ENCODE measurements at places on chromosomes 1 and 21.
A peak's percentile ranks its signal among the peaks of the same experiment; 100 is the strongest.

DNA sequence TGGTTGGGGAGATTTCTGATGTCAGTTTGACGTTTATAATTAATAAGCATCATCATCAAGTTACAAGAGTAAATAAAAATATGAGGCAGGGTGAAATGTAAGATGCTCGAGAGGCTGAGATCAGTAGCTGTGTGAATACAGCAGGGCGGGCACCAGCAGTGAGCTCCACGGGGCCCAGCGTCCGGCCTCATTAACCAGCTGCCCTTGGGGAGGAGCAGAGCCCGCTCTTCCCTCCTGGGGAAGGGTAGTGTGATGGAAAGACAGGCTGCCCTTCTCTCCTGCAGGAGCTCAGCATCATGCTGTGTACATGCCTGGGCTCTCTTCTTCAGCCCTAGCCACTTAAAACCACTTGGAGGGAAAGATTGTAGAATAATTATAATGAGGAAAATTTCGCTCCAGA is 23.4 kb downstream of the PDE9A start:
- no peak for DNase-seq

- peak; percentile 97 for DNase-seq
These were observed 91.9 kb upstream of the SSX2IP start for GRCh38 chr1:84781946-84782771.

- DNase-seq = no peak
These were observed 144.0 kb upstream of the ZNF648 start for GRCh38 chr1:182205351-182206022.

DNA sequence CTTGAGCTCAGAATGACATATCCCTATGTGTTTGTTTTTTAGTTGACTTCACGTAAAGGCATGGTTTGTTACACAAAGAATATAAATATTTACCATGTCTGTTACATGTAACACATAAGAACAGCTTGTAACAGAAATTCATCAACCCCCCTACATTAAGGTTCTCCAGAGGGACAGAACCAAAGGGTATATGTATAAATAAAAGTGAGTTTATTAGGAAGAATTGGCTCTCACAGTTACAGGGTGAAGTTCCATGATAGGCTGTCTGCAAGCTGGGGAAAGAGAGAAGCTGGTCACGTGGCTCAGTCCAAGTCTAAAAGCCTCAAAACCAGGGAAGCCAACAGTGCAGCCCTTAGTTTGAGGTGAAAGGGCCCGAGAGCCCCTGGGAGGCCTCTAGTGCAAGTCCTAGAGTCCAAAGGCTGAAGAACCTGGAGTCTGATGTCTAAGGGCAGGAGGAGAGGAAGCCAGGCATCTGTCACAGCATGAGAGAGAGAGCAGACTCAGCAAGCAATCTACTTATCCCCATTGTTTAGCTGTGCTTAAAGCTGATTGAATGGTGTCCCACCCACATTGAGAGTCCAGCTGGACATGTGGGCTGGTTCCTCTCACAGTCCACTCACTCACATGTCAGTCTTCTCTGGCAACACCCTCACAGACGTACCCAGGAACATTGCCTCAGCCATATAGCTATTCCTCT is 15.8 kb downstream of the THRAP3 start:
- no peak for DNase-seq

GRCh38 chr1:29677028-29678024 is 441.0 kb downstream of the PTPRU start:
- peak; percentile 20 for DNase-seq

DNA sequence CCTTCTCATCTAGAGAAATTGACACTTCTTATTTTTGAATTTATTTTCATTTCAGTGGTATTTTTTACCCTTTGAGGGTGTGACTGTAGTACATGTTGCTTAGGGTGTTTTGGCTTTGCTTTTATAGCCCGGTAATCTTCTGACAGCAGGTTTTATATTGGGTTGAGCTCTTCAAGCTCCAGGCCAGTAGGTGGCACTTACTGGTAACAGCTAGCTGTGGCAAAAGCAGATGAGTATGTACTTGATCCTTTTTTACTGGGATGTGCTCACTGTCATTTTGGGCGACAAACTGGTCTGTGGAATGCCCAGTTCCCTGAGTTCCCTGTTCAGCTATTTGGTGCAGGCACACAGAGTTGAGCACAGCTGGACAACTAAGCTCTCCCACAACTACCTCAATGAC is 916.2 kb upstream of the B3GALT2 start:
- peak; percentile 59 for DNase-seq

GRCh38 chr1:109255097-109255651 is 5.8 kb downstream of the CELSR2 start:
- DNase-seq = peak; percentile 71

All from endodermal cell (in vitro differentiated cells).